Stimulated activated CD4-positive, alpha-beta T cell treated with anti-CD3 and anti-CD28 coated beads, Interleukin-1b, Interleukin-23, amount 100 ng/mL, for 48 hours (primary cell): ENCODE measurements at places on chromosomes 2 and 18.

DNA sequence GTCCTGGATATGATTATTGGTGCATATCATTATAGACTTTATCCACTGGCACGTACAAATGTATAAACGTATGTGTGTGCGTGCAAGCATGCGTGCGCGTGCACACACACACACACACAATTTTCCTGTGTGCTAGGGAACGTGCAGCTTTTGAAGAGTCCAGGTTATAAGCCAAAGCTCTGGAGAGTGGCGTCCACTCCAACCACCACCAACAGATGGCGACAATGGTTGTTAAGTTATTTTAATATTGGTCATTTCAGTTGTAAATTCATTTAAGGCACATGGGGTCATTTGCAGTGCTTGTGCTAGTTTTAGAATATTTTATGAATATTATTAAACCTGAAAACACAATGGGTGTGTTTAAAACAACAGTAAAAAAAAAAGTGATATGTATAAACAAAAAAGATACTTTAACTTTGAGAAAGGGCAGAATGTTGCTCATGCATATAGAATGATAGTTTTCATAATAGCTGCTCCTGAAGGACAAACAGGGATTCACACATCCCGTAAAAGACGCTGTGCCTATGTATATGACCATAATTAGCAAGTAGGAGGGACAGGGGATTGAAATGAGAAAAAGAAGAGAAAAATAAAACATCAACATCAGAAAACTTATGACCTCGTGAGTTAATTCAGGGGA is 124.2 kb upstream of the ITGB6 start:
- DNase-seq, result peak; percentile 20

DNA sequence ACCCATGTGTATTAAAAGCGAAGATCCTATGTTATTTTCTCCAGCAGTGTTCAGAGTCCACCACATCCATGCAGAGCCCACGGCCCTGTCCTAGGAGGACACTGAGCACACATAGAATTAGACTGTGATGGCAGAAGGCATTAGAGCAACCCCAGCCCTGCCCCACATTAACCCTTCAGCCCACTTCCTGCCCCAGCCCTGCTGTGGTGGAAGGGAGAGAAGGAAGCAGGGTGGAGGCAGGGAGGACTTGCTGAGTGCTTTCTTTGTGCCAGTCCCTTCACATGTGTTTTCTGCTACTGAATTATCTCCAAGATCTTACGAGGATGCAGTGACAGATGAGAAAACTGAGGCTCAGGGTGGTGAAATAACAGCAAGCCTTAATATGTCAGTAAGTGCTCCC is 339.0 kb downstream of the SMAD2 start:
- no peak for DNase-seq

GRCh38 chr2:194842871-194843270 is 814.2 kb upstream of the SLC39A10 start:
- DNase-seq, result no peak

DNA sequence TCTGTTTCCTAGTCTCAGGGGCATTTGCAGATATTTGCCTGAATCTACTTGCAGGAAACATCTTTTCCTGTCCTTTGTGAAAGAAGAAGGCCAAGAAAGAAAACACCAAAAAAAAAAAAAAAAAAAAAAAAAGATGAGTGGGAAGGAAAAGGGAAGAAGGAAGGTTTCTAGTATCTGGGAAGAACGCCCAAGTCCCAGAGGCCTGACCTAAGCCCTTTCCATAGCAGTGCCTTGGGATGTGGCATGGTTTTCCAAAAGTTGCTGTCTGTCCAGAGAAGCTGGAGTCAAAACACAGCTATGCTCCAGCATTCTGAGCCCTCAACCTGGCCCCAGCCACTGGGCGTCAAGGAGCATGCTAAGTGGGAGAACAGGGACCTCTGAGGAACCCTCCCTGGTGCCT is 123.5 kb downstream of the INHBB start:
- no peak for DNase-seq

- DNase-seq, result no peak
Measured at GRCh38 chr2:178962805-178963433, 87.0 kb downstream of the CCDC141 start.

GRCh38 chr2:23487735-23488492 is 102.9 kb downstream of the KLHL29 start:
- DNase-seq, result peak; percentile 19

DNA sequence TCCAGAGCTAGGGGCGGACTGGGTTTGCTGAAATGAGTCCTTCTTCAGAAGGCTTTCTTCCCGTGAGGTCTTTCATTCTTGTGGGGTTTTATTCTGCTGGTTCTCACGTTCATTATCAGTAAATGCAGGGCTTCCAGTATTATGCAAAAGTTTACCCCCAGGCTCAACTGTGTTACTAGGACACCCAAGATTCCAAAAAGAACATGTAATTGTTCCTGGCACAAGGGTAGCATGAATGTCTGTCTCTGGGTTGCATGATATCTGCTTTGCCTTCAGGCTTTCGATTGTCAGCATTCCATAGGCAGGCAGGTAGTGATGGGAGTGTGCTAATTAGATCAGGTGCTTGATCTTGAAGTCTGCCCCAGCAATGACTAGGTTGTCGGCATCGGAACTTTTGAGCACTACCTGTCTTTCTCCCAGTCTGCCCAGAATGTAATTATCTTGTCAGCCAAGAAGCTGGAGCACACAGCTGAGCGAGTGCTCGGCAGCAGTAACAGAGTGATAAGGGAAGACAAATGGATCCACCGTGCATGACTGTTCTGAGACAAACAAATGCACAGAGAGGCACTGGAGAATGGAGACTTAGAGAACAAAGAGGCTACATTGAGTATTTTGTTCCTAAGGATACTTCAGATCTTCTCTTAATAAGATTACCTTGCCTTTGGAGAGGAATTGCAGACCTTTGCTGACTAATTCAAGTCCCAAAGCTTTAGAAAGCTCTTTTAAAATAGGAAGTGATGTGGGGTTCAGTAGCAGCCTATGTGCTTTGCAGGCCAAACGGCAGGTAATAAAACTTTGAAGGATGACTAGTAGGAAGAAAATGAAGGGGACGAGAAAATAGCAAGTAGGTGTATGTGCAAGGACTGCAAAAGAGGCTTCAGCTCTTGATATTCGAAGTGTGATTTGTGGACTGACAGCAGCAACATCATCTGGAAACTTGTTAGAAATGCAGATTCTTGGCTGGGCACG is 41.9 kb downstream of the ITGB6 start:
- no peak for DNase-seq
